ENCODE measurements at places on chromosomes 2 and 18. TPM values are rescaled to one million over a fixed set of nuclear protein-coding genes. Genes with fewer than 3 reads are reported as not detected.

SLC38A11 gene
- 0.15 TPM for polyA plus RNA-seq

HK2 gene
- 22.6 TPM for polyA plus RNA-seq

DNA sequence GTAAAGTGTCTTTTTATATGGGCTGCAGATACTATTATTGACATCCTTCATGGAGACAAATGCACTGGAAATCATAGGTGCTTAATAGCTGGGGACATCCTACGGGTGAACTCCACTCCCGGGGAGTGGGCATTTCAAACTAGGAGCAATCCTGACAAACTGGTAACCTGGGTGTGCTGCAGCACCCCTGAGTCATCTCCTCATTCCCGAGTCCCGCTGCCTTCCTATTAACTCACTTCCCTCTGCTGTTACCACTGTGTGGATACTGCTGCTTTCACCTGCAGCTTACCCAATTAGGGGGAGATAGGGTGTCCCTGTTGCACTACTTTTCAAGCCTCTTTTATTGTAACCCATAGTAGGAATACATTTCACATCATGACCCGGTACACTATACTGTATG, 134.2 kb downstream of the RAPGEF4 start:
- no peaks in the 10 kb centered on the region for H3K27me3 ChIP-seq
- H3K4me1 ChIP-seq, result no peaks in the 10 kb centered on the region
- no peak overlapping the region for H3K27ac ChIP-seq
- no peak overlapping the region for H3K4me3 ChIP-seq
- no peaks in the 10 kb centered on the region for H3K36me3 ChIP-seq

DNA sequence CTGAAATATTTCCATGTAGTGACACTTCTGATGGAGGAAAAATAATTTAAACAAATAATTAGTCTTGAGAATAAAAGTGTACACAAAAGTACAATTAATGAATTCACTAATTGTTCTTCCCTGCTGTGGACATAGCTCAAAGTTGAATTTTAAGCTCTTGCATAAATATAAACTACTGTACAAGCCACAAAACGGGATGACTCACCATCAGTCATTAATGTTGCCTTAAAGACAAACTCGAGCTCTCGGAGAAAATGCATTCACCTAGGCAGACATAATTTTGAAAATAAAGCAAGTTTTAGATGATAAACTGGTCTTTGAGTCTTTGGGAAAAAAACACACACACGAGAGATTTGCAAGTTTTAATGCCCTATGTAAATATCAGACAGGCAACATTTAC, 436.4 kb downstream of the ZNF521 start:
- no peak overlapping the region for H3K4me3 ChIP-seq
- DNase-seq, result no peak
- H3K27me3 ChIP-seq, result no peaks in the 10 kb centered on the region
- H3K36me3 ChIP-seq, result no peaks in the 10 kb centered on the region
- H3K27ac ChIP-seq, result no peak overlapping the region

DNA sequence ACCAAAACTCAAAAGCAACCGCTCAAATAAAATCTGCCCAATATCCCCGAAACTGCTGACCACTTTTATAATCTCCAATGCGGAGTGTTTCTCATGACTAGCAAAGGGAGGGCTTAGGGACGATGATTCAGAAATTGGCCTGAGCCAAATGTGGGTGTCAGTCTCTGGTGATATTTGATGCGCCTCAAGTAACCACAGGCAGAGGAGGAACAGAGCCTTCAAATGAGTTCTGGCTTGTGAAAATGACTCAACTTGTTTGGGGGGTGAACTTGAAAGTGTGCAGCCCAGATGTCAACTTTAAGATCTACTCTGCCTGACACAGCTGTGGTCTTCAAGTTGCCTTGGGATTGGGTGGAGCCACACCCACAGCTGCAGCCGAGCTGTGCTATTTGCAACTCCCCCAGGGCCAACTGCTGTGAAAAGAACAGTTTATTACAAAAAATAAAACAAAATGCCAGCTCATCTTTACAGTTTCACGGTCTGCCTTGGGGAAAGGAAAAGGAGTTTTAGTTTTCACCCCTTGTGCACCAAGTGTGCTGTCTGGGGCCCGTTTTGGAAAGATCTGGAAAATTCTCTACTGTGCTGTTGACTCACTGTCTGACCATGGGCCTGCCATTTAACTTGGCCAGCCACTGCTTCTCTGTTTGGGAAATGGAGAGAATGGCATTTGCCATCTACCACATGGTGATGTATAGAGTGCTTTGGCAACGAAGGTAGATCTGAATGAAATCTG, 222.1 kb downstream of the MTX2 start:
- H3K27ac ChIP-seq, result no peak overlapping the region
- no peaks in the 10 kb centered on the region for H3K4me1 ChIP-seq
- no peaks in the 10 kb centered on the region for H3K36me3 ChIP-seq

DNA sequence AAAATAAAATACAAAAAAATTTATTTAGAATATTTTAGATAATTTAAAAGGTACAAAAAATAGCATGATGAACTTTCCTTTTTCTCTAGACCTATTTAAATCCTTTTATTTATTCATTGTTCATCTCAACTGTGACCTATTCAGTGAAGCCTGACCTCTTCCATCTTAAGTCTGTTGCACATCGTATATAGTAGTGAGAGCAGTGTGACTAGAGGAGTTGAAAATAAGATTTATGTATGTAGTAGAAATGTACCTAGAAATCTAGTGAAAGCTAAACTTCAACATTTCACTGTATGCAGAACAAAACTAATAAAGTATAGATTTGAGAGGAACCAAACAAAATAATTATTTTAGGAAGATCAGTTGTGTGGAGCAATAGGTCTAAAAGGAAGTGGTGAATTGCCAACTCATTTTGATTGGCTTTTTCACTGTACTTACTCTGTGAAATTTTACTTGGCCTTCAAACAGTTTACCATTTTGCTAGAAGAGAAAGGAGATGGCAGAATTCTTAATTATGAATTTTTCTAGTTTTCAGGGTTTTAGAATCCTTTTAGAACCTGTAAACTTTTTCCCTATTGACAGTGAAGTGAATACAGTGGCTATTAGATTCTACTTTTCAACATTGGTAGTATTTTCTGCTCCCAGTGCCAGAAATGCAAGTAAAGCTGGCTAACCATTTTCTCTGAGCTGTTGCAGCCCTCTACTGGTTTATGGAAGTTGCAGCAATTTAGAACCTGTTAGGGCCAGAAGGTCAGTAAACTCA, 11.0 kb downstream of the ANKRD12 start:
- no peak overlapping the region for H3K27ac ChIP-seq
- H3K4me3 ChIP-seq, result no peak overlapping the region
- no peaks in the 10 kb centered on the region for H3K4me1 ChIP-seq
- no peaks in the 10 kb centered on the region for H3K27me3 ChIP-seq
- DNase-seq, result peak; percentile 43

GRCh38 chr2:202822411-202822810, 49.2 kb downstream of the ICA1L start:
- no peak overlapping the region for H3K4me3 ChIP-seq
- H3K36me3 ChIP-seq, result peaks cover 4% of the 10 kb centered on the region
- H3K27ac ChIP-seq, result no peak overlapping the region
- no peak for DNase-seq
- no peaks in the 10 kb centered on the region for H3K4me1 ChIP-seq

DNA sequence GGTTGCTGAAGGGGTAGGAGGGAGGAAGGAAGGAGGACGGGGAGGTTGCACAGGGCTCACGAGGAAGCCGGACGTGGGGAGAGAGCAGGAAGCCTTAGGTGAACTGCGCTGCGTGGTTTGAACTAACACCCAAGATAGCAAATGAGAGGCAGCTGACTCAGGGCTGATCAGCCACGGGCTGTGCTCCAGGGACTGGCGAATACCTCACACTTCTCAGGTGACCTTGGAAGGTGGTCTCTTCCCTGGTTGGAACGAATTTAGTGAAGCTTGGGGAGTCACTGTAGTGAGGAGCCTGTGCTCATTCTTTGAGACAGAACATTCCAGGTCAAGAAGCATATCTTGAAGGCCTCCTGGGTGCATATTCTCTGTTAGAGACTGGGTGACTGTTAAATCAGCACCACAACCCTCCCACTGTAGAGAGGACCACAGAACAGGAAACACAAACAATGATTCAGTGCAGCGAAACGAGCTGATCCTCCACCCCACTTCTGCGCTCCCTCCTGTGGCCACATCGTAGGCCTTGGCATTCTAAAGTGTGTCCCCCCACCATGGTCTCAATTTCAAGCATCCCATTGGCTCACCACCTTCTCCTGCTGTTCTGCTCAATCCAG, 33.8 kb downstream of the TOGARAM2 start:
- H3K36me3 ChIP-seq, result no peaks in the 10 kb centered on the region
- H3K27ac ChIP-seq, result peak overlapping the region; percentile 84
- no peak overlapping the region for H3K4me3 ChIP-seq
- no peaks in the 10 kb centered on the region for H3K27me3 ChIP-seq
- H3K4me1 ChIP-seq, result peaks cover 13% of the 10 kb centered on the region

- no peak overlapping the region for H3K27ac ChIP-seq
- H3K4me3 ChIP-seq, result no peak overlapping the region
- DNase-seq, result no peak
- no peaks in the 10 kb centered on the region for H3K4me1 ChIP-seq
- peaks cover 4% of the 10 kb centered on the region for H3K27me3 ChIP-seq
Observed at GRCh38 chr2:47520302-47520630, 117.3 kb downstream of the MSH2 start.

DNA sequence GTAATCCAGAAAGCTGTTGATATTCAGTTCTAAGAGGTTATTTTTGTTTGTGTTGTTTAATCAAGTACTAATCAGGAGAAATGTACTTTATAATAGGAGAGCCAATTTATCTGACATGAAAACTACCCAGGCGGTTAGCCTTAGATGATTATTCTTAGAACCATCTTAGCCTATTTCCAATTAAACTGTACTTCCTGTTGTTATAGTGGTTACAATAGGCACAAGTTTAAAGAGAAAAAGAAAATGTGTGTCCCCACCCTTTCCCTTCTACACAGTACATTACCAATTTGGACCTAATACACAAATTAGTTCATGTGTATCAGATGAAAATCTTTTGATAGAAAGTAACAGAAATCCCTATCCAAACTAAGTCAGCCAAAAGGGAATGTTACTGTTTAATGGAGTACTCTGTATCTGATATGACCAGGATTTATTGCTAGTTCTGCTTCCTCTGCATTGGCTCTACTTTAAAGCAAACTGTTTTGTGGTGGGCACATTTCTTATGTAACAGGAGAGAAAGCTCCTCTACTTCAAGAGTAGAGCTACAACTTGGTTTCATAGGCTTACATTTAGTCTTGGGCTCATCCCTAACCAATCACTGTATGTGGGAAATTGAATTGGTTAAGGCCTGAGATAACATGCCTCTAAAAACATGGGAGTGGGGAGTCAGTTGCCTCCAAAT, 217.9 kb downstream of the UBE2E3 start:
- no peaks in the 10 kb centered on the region for H3K27me3 ChIP-seq
- H3K36me3 ChIP-seq, result no peaks in the 10 kb centered on the region
- H3K27ac ChIP-seq, result no peak overlapping the region
- no peak for DNase-seq
- no peaks in the 10 kb centered on the region for H3K4me1 ChIP-seq

DNA sequence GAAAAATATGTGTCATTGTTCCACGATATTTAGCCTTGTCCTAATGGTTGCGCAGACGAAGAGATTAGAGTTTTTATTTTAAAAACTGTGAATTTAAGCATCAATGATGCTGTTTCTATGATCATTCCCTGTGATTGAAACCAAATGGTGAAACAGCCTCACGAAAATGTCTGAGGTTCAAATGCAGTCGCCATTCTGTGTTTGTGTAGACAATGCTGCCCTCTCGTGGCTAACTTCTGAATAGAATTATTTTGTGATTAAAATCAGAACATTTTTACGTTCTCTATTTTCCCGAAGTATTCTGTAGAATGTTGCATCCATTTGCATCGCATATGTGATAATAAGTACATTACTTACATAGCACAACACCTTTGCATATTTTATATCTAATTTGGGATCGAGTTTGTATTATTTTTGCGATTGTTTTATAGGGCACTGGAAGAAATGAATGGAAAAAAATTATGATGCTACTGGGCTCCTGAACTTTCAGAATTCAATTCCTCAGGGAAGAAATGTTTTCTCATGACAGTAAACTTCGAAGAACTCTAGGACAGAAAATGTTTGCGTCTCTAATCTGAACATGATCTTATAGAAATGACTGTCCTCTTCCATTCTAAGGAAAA, 54.8 kb upstream of the CREB1 start:
- no peaks in the 10 kb centered on the region for H3K36me3 ChIP-seq
- peak; percentile 81 for DNase-seq
- no peaks in the 10 kb centered on the region for H3K27me3 ChIP-seq
- no peak overlapping the region for H3K27ac ChIP-seq
- peaks cover 7% of the 10 kb centered on the region for H3K4me1 ChIP-seq

DNA sequence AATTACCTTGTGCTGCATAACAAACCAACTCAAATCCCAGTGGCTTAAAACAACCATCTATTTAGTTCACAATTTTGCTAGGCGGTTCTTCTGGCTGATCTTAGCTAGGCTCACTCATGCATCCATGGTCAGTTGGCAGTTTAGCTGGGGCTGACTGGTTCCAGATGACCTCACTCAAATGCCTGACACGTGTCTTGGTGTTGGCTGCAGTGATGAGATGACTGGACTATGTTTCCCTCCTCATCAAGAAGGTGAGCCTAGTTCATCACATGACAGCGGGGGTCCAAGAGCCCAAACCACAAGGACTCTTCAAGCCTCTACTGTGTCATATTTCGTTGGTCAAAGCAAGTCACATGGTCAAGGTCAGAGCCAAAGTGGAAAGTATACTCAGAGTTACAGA, 42.7 kb upstream of the ACTR3 start:
- H3K4me3 ChIP-seq, result no peak overlapping the region
- no peak for DNase-seq
- H3K36me3 ChIP-seq, result no peaks in the 10 kb centered on the region
- peaks cover 3% of the 10 kb centered on the region for H3K4me1 ChIP-seq
- no peak overlapping the region for H3K27ac ChIP-seq

All from lung (tissue), 17 donors.